Myometrial cell (primary cell): ENCODE measurements at places on chromosomes 12 and 14. TPM values are rescaled to one million over a fixed set of nuclear protein-coding genes. Genes with fewer than 3 reads are reported as not detected.

TAS2R7 gene
- not detected in 2 replicates for total RNA-seq

B3GNT4 gene
- not detected in 2 replicates for total RNA-seq

GPR132 gene
- total RNA-seq = not detected in 2 replicates

RAD52 gene
- 9.8 and 10.5 TPM in 2 replicates for total RNA-seq

KIF5A gene
- 0.29 and 0.89 TPM in 2 replicates for total RNA-seq

CEP290 gene
- total RNA-seq = 5.8 and 9.9 TPM in 2 replicates
